ENCODE measurements at places on chromosomes 2 and 18.

DNA sequence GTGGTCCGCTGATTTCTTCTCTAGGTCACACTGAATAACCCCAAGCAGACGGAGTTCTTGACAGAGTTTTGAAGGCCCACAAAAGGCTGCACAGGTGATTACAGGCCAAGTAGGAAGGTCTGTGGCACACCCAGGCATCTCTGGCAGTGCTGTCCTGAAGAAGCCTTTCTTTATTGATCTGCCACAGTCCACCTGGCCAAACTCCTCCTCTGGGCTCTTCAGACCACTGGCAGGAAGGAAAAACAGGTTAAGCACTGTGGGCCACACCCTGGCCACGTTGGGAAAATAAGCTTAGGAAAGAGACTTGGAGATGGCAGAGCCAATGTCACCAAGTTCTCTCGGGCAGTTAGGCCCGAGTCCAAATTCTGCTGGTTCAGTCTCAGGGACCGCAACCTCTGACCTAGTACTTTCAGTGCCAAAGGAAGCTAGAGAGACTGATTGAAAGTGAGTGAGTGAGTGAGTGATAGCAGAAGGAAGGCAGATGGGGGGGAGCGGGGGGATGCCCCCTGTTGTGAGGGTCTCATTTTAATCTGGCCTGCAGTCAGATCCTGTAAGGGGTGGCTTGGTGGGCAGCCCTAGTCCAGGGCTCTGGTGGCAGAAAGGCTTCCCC, 102.9 kb downstream of the TGFA start:
- DNase-seq: no peak

DNA sequence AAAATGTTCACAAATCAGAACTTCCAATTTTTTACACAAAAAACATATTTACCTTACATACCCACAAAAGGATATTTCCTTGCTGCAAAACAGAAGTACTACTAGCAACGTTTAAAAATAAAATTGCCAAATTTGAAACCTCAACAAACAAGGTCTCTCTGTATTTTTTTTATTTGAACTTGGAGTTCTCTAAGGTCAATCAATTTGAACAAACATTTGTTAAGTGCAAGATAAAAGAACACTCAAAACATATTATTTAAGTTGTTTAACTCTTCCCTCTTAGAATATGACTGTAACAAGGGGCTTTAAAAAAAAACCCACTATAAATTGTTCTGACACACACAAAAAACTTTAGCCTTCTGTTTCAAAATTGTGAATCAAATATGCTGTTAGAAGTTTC, 29.6 kb downstream of the PNO1 start:
- DNase-seq: no peak

DNA sequence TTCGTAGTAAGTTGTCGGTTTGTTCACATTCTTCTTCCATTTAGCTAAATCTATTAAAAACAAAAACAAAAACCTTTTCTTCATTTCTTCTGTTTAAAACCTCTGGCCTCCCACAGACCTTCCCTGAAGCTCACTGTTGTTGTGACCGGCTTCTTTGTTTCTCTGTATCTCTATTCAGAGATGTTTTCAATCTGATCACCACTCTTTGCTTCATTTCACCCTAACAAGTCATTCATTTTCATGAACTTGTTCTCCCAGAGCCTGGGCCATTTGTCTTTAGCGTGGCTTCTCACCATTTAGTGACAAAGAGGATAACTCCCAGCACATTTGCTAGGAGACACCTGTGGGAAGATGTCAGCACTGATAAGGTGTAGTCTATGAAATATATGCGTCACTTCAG, 794.2 kb downstream of the ERBB4 start:
- no peak for DNase-seq

DNA sequence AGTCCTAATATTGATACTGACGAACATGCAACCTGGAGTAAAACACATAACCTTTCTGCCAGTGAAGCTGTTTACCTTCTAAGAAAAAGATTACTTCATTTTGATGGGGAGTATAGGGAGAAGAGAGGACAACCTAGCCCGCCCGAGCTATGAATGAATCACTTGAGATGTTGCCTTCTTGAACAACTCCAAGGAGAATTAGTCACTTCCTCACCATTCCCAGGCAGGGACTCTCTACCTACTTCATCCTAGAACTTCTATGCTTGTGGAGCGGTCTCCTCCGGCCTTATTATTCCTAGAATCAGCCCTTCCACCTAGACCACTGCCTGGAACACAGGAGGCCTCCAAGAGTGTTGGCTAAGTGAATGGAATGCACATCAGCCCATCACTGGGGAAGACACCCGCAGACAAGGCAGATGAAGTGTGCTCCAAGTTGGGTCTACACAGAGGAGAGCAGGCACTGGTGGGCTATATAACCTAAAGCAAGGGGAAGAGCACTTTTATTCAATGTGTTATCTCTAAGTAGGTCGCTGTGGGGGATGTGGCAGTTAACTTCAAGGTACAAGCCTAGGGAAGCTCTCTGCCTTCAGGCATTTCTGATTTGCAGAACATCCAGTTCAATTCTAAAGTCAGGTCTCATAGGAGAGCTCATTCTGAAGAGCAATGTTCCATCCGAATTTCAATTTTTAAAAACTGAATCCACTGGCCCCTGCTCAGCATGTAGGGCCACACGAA, 57.4 kb downstream of the STK39 start:
- DNase-seq: no peak

- DNase-seq: no peak
Measured at GRCh38 chr18:40079786-40080185, 1875.2 kb upstream of the PIK3C3 start.

- no peak for DNase-seq
Measured at GRCh38 chr2:176560296-176560695, 291.1 kb downstream of the MTX2 start.

DNA sequence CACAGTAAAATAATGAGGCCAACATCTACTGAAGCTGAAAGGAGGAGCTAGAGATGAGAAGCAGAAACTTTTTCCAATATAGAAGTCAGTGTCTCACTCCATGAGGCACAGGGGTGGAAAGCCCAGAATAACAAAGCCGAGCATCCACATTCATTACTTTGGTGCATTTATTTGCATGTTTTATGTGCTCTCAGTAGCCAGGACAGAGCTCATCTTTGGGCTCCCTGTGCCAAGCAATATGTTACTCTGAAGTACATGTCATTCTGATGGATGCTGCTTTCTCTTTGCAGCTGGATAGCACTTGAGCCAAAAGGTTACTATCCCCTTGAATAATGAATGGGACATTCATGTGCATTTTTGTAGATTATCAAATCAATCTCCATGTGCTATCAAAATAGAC, 338.6 kb upstream of the SOX11 start:
- no peak for DNase-seq

GRCh38 chr2:101956465-101957438, 35.0 kb upstream of the IL1R2 start:
- no peak for DNase-seq

GRCh38 chr2:239507576-239508258, 106.9 kb upstream of the HDAC4 start:
- DNase-seq: no peak

DNA sequence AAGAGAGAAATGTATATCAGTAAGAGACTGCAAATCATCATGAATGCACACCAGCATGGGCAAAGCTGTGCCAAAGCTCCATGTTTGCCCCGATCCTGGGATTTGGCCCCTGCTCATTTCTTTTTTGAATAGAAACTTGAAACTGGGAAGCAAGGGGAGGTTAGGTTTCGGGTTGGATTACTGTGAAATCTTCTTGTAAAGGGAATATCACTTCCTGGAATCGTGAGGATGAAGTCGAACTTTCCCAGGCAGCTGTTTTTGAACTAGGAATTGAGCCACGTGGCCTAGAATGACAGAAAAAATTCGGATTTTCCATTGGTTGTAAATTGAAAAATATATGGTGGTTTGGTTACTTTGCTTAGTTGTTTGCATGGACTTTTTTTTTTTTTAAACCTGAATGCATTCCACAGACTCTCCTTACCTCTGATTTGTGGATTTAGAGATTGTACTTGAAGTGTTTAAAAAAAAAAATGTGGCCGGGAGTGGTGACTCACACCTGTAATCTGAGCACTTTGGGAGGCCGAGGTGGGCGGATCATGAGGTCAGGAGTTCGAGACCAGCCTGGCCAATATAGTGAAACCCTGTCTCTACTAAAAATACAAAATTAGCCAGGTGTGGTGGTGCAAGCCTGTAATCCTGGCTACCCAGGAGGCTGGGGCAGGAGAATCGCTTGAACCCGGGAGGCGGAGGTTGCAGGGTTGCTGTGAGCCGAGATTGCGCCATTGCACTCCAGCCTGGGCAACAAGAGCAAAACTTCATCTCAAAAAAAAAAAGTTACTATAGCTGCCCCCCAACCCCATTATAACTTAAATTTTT, 32.1 kb downstream of the GRHL1 start:
- DNase-seq: no peak
